Fibroblast of skin of scalp (primary cell): ENCODE measurements at places on chromosomes 5 and 9.

DNA sequence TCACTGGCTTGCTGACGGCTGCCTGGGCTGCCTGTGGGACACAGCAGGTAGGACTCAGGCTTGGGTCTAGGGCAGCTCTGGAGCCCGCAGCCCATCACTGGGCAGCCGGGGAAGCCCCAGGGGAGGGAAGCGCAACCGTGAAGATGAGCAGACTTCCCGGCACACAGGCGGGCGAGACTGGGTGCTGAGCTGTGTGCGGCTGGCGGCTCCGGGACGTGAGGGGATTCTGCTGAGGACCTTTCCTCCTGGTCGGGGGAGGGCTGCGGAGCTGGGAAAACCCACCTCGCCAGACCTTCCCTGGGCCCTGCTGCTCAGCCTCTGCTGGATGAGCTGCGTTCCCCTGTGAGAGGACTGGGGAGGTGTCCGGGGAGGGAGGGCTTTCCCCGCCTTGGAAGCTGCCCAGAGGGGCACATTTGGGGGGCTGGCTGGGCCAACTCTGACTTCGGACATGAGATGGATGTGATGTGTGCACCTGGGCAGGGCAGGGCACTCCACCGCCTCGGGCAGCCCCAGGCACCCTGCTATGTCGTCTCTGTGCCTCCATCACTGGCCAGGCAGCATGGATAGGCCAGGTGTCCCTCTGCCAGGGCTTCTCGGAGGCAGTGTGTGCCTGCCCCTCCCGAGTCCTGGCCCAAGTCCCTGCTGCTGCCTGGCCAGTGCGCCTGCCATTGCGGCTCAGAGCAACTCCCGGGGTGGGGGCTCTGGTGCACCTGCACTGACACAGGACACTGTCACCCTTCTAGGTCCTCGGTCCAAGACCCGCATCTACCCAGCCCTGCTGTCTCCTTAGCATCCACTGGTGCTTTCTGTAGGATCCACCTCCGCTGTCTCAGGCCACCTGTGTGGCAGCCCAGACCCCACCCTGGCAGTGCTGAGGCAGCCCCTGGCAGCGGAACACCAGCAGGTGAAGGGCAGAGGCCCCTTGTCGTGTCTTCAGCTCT lies 66.4 kb downstream of the COL5A1 start:
- no peak for DNase-seq

- no peak for DNase-seq
These were observed 21.9 kb downstream of the HTR4 start for GRCh38 chr5:148632255-148633066.

DNA sequence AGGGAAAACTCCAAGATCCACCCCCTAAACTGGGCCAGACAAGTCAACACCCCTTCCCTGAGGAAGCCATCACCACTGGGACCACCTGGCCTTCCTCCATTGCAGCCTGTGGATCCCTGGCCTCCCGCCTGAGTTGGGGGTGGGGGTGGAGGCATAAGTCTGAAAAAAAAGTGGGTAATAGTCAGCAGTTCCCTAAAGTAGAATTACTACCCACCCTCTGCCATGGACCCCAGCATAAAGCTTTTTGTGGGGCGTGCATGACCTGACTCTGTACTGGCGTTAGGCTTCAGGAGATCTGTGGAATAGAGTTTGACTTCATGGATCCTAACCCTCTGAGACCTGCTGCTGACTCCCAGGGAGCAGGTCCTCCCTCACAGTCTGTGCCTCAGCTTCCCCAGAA lies 2.0 kb upstream of the CXXC5 start:
- no peak for DNase-seq

DNA sequence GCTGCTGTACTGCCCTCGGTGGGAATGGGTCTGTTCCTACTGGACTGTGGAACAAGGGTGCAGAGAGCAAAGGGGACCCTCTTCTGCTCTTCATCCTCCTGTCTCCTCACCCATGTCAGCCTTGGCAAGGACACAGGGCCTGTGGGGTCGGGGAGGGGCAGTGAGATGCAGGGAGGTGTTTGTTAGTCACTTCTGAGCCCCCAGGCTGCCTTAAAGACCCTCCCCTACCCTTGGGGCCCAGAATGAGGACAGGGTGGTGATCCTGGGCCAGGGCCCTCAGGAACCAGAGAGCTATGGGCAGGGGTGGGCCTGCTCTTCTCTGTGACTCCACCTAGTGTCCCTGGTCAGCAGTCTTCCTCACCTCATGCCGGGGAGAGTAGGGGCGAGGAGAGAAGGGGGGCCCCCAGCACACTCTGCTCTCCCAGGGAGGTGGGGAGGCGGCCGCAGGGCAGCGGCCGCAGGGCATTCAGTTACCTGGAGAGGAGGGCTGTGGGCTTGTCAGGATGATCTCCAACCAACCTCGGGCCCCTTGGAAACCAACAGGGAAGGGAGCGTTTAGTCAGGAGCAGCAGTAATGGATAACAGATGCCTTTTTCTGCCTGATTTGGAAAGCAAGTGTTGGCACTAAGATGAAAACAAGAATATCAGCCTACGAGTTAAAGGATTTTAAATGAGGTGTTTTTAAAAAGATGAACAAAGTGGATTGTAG lies 62.0 kb upstream of the GARNL3 start:
- DNase-seq, result no peak

- DNase-seq, result no peak
These were observed 326.4 kb upstream of the PDE4D start for GRCh38 chr5:60219921-60220320.

DNA sequence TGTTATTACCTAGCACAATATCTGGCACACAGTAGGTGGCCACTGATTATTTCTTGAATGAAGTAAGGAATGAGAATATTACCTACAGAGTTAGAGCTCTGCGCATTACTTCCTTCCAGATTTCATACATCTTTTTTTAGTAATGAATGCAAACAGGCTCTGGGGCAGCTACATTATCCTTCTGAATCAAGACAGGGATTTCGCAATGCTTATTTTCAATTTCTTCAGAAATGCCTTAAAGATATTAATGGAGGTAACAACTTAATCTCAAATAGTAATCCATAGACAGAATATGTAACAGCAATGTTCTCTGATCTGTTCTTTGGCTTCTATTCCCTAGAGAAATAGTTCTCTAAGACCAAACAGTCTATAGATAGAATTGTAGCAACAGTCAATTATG lies 32.6 kb downstream of the CDKN2A start:
- no peak for DNase-seq

DNA sequence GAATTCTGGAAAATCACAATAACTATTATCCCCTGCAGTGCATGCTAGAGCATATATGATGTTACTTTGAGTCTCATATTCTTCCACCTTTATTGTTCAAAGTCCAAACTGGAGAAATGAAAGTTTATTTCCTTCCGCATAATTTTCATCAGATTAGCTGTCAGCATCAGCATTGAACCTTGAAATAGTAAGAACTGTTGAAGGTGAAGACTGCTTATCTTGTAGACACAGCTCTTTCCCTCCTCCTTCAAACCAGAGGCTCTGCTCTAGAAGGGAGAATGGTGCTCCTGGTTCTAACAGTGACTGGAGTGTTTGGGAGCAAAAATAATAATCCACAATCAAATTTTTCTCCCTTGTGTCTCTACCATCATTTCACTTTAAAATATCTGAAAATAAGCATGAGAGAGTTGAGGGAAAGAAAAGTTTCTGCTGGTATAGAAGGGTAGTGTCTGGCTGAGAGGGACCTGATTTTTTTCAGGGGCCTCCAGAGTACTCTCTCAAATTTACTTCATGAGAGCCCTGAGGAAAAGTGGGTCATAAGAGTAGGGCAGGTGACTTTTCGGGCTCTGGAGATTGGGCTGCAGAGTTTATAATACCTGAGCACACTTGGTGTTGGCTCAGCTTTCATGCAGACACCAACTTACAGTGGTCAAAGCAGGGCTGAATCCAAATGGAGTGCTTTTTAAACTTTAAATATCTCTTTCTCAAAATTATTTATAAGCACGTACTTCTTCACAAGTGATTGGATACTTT lies 170.4 kb downstream of the ZDHHC21 start:
- no peak for DNase-seq

- no peak for DNase-seq
These were observed 180.6 kb downstream of the FGF18 start for GRCh38 chr5:171599957-171600612.

DNA sequence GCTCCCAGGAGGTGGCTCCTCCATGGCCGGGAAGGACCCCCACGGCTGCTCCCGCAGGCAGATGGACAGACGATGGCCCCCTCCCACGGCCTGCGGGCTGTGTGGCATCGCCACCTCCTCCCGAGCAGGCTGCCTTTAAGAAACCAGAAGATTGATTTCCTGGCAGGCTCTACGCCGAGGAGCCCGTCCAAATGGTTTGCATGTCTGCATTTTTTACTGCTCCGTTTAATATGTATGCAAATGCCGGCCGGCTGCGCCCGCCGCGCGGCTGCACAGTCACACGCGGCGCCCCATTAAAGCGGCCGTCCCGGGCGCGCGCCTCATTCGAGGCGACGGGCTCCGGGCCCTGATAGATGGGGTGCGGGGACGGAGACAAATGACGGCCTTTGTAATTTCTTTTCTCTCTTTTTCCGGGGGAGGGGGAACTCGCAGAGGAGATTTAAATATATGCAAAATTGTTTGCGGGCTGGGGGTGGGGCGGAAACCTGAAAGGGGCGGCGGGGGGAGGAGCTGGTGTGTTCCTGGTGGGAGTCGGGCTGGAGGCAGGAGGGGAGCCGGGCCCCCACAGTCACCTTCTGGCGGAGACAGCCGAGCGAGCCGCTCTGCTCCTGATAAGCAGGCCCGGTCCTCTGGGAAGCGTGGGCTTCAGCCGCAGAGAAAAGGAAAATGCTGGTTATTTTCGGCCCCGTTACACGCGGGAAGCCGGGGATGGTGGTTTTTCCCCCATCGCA lies 158.7 kb upstream of the IER5L start:
- peak; percentile 78 for DNase-seq

DNA sequence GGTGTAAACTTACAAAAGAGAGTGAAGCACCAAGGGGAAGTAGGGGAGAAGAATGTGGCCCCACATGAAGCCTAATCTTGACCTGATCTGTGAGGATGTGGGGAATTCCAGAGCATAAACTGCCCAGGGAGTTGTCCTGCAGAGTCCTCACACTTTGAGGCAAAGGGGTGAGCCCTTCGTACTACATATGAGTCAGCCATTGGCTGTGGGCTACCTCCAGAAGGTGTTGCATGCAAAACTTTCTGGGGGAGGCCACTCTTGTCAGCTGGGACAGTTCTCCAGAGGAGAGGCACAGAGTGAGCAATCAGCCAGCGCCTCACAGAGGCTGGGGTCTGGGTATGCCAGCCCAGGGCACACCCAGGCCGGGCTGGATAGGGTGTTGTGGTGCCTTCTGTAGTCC lies 98.1 kb upstream of the NMUR2 start:
- DNase-seq, result no peak

DNA sequence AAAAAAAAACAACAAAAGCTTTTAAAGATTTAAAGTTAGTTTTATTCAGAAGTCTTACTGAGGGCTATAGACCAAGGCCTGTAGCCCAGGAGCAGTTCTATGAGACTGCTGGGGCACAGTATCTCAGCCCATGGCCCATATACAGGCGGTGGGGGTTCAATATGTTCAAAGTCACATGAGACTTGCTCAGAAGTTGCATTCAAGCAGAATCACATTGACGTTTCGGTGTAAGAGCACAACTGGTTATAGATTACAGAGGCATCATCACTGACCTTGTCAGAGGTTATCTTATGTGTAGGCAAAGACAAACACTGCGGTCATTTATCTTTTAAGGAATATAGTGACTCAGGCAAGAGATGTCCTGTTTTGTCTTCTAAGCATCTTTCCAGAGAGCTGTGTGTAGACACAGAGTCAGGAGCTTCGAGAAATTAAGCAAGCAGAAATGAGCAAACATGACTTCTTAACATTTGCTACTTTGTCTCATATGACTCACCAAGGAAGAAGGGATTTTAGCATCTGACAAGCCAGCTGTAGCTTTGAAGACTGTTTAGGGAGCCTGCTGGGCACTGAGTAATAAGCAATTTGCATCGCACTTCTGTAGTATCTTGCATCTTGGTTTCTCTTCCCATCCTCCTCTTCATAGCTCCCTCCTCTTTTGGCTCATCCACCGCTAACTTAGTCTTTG lies 12.9 kb upstream of the F2RL1 start:
- DNase-seq, result peak; percentile 91

DNA sequence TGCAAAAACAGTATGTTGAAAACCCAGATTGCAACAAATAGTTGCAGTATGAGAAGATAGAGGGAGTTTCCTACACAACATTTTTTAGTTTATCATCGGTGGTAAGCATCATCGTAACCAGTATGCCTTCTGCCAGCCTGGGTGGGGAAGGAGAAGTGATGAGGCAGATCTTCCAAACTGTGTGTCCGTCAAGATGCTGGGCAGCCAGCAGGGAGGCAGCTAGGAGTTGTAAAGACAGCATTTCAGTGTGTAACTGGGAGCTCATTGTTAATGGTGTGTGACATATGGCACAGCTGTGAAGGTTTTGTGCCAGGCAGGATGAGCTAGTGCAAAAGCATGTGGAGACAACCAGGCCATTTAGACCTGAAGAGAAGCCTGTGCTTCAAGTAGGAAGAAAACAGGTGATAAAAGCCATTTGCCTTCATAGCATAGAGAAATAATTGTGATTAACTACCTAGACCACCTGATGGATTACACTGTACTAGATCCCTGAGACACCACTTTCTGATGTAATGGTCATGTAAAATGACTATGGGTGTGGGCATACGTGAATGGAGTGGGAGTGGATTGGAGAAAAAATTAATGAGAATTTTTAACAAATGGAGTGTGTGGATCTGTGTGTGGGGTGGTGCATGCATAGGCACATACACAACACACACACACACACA lies 347.0 kb upstream of the ADAMTSL1 start:
- DNase-seq, result no peak

- no peak for DNase-seq
These were observed 172.3 kb upstream of the RFX3 start for GRCh38 chr9:3698076-3698475.

DNA sequence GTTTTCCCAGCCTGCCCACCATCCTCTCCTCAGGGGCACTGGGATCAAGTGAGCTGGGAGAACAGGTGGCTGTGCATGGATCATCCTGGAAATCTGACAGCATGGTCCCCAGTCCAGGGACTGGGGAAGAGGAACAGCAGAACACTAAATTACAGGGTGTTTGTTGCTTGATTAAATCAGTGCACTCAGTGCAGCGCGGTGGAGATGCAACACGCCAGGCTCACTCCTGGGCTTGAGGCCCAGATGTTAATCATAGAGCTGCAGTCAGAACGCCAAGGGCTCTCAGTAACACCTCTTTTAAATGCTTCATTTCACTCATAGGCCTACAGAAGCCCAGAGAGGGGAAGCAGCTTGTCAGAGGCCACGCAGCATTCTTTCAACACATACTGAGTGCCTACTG lies 14.2 kb upstream of the LARP1 start:
- no peak for DNase-seq

- DNase-seq, result peak; percentile 83
These were observed 96.5 kb upstream of the CAST start for GRCh38 chr5:96565582-96566265.
